Spleen (tissue), 13 donors: ENCODE measurements at places on chromosomes 12 and 14.

GRCh38 chr12:122927756-122928403 is 32.0 kb upstream of the VPS37B start:
- DNase-seq: no peak

DNA sequence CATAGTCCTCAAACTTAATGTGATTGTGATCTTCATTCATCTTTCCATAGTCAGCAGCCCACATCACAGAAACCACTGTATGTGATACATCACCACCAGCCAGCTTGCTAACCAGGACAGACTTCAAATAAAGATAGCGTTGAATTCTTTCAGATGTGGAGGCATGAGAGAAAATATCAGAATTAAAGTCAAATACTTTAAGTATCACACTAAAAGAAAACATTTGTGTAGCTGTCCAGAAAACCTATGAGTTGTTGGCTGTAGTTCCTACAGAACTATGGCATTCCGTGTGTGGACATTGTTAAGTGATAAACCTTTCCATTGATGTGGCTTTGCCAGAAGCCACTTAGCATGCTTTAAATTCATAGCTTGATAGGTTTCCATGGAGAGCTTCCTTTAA is 105.1 kb downstream of the LLPH start:
- no peak for DNase-seq

DNA sequence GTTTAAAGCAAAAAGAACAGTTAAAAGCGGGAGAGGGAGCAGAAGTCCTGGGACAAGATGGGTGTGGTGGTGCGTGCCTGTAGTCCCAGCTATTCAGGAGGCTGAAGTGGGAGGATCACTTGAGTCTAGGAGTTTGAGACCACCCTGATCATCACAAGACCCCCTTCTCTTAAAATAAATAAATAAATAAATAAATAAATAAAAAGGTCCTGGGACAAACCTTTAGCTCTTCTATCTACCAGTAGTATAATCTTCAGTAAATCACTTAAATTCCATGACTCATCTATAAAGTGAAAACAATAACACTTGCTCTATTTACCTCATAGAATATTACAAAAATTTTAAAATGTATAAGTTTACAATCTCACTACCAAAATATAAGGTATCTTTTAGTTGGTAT is 5.8 kb downstream of the RACGAP1 start:
- DNase-seq: no peak

DNA sequence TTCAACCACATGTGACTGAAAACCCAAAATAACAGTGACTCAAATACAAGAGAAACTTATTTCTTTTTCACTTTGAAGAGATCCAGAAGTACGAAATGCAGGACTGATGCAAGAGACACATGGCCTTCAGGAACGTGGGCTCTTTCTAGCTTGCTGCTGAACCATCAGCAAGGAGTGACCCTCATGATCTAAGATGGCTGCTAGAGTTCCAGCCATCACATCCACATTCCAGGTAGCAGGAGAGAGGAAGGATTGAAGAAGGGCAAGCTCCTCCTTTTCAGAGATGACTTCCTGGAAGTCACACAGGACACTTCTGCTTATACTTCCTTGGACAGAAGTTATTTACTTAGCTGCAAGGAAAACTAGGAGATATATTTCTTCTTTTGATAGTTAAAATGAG is 67.6 kb upstream of the BCL11B start:
- no peak for DNase-seq

- no peak for DNase-seq
Observed at GRCh38 chr12:57657744-57658143, 24.7 kb upstream of the B4GALNT1 start.

GRCh38 chr14:104224506-104225277 is 86.3 kb downstream of the KIF26A start:
- DNase-seq: peak; percentile 78

GRCh38 chr14:100547633-100548294 is 39.5 kb downstream of the BEGAIN start:
- peak; percentile 83 for DNase-seq

DNA sequence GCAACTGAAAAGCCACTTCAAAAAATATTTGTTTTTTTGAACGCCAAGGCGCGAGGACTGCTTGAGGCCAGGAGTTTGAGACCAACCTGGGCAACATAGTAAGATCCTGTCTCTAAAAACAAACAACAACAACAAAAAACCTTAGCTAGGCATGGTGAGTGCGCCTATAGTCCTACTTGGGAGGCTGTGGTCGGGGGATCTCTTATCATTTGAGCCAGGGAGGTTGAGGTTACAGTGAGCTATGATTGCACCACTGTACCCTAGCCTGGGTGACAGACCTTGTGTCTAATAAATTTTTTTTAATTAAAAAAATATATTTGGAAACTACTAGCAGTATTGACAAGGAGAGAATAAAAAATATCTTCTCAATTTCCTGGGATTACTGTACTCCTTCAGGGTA is 113.1 kb downstream of the TRAFD1 start:
- no peak for DNase-seq

GRCh38 chr12:125382926-125383325 is 317.7 kb downstream of the AACS start:
- no peak for DNase-seq

GRCh38 chr12:89016970-89017778 is 335.1 kb downstream of the DUSP6 start:
- DNase-seq: no peak

- DNase-seq: no peak
Observed at GRCh38 chr12:85759091-85759490, 77.1 kb downstream of the RASSF9 start.

DNA sequence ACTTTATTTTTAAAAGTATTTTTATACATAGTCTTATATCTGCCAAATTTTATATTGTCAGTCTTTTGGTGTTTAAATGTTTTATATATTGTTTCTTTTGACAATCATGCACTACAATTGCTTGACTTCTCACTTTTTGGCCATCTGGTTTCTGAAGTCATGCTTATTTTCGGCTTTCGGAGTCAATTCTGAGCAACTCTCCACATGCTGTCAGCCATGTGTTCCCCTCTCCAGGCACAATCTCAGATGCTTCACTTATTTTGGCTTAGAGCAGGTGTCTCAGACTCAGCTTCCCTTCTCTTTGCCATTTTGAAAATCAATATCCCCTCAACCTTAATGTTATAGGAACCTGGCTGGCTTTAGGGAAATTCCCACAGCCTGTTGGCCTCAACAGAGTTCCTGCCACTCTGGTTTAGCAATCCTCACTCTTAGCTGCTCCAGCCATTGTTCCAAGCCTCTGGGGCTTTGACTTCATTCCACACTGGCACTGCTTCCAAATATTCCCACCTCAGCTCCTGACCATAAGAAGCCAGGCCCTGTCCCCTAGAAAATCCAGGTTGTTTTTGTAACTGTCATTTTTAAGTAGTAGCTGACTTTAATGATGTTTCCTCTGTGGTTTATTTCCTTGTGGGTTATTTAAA is 125.5 kb upstream of the FAR2 start:
- no peak for DNase-seq

GRCh38 chr14:77565994-77566305 is 50.5 kb downstream of the SPTLC2 start:
- no peak for DNase-seq

GRCh38 chr12:128607641-128608040 is 216.1 kb downstream of the SLC15A4 start:
- DNase-seq: no peak

DNA sequence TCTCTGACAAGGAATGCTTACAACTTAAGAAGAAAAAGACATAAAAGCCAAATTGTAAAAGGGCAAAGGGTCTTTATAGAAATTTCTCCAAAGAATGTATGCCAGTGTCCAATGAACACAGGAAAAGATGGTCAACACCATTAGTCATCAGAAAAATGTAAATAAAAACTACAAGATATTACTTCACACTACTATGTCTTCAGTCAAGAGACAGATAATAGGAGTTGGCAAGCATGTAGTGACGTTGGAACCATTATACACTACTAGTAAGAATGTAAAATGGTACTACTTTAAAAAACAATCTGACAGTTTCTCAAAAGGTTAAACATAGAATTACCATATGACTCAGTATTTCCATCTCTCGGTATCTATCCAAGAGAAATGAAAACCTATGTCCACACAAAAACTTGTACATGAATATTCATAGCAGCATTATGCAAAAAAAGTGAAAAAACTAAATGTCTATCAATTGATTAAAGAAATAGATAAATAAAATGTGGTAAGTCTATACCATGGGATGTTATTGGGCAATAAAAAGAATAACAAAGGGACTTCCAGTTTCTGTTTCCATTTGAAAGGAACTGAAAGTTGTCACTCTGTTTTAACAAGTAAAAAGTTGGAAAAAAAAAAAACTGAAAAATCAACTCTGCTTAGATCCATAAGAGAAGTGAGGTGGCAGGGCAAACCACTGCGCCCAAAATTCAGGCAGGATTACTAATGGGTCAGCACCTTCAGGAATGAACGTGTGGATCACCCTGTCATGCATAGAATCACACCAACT is 69.8 kb downstream of the ALG10B start:
- DNase-seq: no peak

- DNase-seq: no peak
Observed at GRCh38 chr12:104506676-104507401, 50.1 kb downstream of the CHST11 start.

- DNase-seq: peak; percentile 72
Observed at GRCh38 chr12:122421187-122421820, 1.2 kb downstream of the CLIP1 start.

GRCh38 chr14:63933711-63934110 is 80.9 kb downstream of the SYNE2 start:
- DNase-seq: no peak

DNA sequence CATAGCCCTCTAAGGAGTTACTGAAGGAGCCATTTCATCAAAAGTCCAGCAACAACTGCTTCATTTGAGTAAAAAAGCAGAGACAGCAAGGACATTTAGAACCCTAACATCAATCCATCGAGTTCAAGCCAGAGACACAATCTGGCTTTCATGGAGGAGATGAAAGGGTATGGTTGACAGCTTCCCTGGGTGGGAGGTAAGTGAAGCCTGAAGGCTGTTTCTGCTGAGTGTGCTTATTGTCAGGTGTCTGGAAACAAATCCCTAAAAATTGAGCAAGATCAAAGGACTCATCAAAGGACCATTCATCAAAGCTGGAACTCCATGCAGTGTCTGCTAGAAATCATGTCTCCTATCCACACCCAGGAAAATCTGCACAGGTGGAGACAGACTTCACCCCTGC is 104.4 kb upstream of the CCDC196 start:
- no peak for DNase-seq

DNA sequence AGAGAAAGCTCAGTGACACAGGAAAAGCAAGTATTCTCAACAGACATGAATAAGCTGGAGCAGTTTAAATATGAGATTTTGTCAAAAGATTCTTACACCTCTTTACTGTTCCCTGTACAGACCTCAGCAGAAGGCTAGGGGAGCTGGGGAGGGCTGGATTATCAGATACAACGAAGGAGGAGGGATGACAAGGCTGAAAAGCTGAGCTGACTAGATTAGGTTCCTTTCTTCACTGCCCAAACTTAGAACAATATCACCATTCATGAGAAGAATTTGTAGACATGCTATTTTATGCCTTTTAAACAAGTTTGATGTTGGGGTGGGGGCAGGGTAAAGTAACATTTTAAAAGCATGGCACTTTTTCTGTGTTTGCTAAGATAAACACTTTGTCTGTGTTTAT is 611.1 kb downstream of the AACS start:
- DNase-seq: no peak

GRCh38 chr14:28097585-28097984 is 669.0 kb upstream of the FOXG1 start:
- no peak for DNase-seq

- DNase-seq: peak; percentile 63
Observed at GRCh38 chr12:60872850-60873713, 1277.3 kb downstream of the SLC16A7 start.

DNA sequence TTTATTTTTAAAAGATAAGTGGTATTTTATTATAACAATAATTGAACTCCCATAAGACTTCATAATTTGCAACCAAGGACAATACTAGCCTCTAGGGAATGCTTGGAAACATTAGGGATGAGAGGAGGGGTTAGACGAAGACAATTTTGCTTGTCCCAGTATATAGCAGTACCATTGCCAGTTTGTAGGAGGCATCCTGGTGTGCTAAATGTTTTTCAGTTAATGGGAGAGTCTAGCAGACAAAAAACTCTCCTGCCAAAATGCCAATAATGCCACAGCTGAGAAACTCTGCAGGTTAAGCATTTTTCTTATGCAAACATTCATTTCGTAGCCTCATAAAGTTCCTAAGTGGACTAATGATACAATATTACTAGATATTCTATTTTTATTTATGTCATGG is 38.1 kb downstream of the RASSF9 start:
- DNase-seq: no peak

DNA sequence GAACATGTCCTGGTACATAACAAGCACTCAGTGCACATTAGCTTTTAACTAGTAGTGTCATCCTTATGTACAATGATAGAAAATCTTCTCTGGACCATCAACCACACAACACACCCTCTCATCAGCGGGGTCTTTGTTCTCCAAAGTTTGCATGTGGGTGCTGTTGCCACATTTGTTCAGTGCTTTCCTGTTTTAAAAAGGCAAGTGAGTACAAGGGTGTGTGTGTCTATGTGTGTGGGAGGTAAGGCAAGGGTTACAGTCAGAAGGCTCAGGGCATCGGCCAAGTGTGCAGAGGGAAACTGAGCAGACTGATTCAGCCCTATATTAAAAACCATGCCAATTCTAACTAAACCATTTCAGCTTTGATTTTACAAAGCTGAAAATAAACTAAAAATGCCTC is 17.9 kb downstream of the KRT76 start:
- no peak for DNase-seq

GRCh38 chr14:90583427-90583826 is 186.6 kb downstream of the CALM1 start:
- DNase-seq: no peak

DNA sequence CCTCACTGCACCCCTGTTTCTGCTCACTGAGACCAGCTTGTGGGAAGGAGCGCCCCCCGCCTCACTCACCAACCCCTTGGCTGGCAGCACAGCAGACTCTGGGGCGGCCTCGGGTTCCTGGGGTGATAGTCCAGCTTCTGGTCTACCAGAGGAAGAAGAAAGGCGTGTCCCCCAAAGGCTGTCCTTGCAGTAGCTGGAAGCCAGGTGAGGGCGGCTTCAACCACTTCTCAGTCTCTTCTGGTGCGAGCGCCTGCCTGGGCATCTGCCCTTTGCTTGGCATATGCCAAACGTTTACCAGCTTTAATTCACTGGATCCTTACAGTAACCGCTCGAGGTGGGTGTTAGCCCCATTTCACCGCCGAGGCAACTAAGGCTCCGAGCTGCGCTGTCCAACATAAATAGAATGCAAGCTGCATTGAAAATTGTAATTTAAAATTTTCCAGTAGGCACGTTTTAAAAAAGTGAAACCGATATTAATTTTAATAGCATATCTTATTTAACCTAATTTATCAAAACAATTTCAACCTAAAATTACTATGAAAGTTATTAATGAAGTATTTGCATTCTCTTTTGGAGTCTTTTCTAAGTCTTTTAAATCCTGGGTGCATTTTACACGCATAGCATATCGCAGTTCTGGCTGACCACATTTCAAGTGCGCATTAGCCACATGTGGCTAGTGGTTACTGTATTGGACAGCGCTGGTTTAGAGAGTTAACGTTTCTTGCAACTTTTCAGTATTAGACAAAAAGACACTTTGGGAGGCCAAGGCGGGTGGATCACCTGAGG is 872 bp downstream of the FAM177A1 start:
- no peak for DNase-seq

- DNase-seq: no peak
Observed at GRCh38 chr12:11981121-11981733, 89.5 kb upstream of the BCL2L14 start.
